ENCODE measurements at places on chromosomes 13 and 19.

DNA sequence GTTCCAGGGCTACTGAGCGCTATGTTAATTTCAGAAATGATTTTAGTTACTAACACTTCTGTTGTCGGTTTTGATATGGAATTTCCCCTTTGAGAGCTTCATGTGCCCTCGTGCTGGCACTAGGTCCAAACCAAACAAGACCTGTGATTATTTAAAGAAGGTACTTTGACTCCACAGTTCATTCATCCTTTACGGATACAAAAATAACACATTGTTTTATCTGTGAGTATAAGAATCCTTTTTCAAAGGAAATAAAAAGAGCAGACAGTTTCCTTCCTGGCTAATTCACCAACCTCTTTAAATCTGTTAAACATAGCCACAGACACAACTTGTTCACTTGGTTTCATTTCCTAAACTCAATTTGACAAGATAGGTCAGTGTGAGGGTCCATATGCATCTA lies 141.2 kb downstream of the FLT1 start:
- no peak for DNase-seq

- no peak for DNase-seq
Observed at GRCh38 chr19:54030895-54031586, 32.7 kb downstream of the VSTM1 start.

DNA sequence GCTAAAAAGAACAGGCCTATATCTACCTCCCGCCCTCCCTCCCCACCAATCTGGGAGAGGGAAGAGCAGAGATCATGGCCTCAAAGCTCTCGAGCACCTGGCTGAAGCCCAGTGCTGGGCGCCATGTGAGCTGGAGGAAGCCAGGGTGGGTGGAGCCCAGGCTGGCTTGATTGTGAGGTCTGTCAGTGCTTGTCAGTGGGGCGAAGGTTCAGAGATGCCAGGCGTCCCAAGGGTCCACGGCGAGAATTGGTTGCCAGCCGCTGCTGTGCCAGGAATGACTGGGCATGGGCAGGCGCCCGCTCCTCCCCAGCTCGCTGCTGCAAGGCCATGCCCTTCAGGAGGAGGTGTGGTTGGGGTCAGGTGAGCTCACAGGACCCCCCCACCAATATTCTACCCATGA lies 11.5 kb downstream of the BEST2 start:
- DNase-seq: no peak

GRCh38 chr13:23751195-23751594 lies 138.0 kb downstream of the MIPEP start:
- DNase-seq: no peak

- DNase-seq: no peak
Observed at GRCh38 chr13:105442040-105442439, 1093.4 kb downstream of the EFNB2 start.

- DNase-seq: no peak
Observed at GRCh38 chr19:512547-513365, 5.5 kb downstream of the TPGS1 start.

DNA sequence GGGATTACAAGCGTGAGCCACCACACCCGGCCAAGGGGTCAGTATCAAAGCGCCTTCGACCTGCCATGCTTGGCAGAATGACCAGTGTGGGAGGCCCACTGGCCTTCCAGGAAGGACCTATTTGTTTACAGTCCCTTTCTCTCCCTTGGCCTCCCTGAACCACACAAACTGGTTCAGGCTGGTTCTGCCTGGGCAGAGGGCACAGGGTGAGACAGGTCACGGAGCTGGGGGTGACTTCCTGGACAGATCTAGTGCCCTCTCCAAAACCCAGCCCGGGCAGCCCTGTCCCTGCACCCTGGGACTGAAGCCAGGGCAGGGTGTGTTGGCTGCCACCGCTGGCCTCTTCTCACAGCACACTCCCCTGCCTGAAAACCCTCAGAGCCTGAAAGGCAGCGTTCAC lies 11.3 kb downstream of the PLEKHF1 start:
- no peak for DNase-seq

GRCh38 chr13:91144054-91144453 lies 203.4 kb upstream of the MIR17HG start:
- DNase-seq: no peak

GRCh38 chr19:48770734-48771472 lies 15.6 kb downstream of the FGF21 start:
- DNase-seq: no peak

DNA sequence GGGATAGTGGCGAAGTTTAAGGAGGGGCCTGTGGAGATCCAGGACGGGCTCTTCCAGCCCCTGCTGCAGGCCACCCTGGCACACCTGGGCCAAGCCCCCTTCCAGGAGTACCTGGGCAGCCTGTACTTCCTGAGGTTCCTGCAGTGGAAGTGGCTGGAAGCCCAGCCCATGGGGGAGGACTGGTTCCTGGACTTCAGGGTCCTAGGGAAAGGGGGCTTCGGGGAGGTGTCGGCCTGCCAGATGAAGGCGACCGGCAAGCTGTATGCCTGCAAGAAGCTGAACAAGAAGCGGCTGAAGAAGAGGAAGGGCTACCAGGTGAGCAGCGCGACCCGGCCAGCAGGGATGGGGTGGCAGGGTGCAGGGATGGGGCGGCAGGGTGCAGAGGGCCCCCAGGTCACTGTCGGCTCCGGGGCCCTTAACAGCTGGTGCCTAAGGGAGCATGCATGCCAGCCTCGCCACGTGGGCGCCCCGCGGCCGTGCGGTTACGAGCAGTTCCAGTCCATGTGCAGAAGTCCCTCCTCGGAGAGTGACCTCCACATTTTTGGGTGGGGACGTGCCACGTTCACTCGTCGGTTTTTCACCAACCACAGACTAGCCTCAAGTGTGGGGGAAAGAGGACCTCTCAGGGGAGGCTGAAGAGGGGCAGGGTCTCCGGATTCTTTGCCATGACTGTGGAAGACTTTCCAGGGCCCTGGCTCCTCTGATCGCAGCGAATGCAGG lies 912 bp downstream of the GRK1 start:
- no peak for DNase-seq

- no peak for DNase-seq
Observed at GRCh38 chr13:20590561-20590960, 23.6 kb downstream of the IFT88 start.

GRCh38 chr19:12937927-12938778 lies at the start of gene CALR:
CALR (plus strand) TSS chr19:12938609; CDS start chr19:12938680, 71 bp downstream.
- peak; percentile 97 for DNase-seq

DNA sequence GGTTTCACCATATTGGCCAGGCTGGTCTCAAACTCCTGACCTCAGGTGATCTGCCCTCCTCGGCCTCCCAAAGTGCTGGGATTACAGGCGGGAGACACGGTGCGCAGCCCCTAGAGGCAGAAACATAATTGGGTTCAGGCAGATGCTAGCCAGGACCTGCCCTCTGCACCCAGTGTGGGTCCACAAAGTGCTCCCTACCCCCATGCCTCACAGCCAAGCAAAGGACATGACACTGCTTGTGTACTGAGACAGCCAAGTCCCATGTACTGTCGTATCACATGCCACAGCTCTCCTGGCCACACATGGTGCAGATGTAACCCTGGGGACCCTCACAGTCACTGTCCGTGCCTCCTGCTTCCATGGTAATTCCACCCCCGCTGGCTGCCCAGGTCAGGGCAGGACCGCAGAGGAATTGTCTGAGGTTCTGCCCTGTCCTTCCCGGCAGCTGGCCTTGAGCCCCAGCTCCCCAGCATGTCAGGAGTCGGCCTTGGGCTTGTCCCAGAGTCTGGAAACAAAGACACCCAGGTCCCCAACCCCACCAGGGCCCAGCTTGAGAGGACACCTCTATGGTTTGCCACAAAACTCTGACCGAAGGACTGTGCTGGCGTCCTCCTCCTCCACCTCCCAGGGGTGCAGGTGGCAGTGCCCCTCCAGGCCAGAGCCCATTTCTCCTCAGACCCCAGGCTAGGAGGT lies 7.6 kb downstream of the PRR36 start:
- no peak for DNase-seq

GRCh38 chr13:101026736-101027398 lies 352.3 kb upstream of the TMTC4 start:
- no peak for DNase-seq

- DNase-seq: no peak
Observed at GRCh38 chr13:67619351-67619994, 389.3 kb upstream of the PCDH9 start.

DNA sequence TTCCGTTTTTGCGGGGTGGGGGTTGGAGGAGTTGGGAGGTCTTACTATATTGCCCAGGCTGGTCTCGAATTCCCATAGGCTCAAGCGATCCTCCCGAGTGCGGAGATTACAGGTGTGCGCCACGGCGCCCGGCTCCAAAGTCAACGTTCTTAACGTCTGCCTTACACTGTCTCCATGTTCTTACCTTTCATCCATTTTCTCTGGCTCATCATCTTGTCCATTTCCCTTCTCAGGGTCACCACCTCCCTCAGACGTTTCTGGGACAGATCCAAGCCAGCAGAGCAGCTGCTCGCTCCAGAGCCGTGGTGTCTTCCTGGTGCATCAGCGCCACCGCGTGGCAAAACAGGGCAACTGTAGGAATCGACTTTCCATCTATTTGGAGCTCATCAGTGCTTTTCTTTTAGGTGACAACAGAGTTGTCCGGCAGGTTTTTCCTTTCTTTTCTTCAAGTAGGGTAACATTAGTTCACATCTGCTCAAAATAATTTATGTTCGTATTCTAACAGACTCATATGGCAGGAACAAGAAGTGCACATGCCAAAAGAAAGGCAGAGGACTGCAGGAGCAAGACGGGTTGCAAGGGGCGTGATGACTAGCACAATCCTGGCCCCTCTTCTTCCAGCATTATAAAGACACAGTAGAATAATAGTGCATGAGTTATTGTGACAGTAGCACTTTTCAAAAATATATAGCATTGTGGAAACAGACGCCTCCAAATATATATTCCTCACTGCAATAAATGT lies 103.1 kb upstream of the ABCC4 start:
- DNase-seq: peak; percentile 18

- no peak for DNase-seq
Observed at GRCh38 chr19:51783372-51783771, 11.6 kb upstream of the FPR3 start.

- no peak for DNase-seq
Observed at GRCh38 chr13:66887088-66887487, 343.0 kb downstream of the PCDH9 start.

DNA sequence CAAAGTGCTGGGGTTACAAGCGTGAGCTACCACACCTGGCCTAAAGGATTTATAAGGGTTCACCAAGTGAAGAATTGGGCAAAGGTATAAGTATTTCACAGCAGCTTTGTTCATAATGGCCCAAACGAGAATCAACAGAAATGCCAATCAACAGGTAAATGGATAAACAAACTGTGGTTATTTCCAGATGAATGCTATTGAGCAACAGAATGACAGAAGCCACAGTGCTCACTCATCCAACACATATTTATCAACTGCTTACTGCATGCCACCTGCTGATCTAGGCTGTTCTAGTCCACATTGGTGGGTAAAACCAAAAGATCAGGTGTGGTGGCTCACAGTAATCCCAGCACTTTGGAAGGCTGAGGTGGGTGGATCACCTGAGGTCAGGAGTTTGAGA lies 27.7 kb downstream of the CACNA1A start:
- no peak for DNase-seq
